ENCODE measurements at places on chromosomes 11 and 22.

DNA sequence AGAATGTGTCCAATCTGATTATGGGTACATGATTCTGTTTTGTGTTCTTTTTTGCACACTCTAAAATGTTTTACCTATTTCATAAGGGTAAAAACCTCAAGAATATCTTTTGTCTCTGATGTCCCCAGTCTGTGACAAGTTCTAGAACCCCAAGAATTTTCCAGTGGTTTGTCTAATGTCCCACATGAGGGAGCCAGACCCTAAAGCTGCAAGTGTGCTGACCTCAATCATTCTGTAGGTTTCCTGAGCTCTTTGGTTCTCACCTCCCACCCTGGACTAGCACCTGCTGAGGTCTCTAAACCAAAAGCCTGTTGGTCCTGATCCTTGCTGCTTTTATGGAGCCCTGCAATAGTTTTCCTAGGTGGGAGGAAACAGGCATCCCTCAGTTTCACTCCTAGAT is 149.8 kb upstream of the MPPED2 start:
- no peak for DNase-seq

DNA sequence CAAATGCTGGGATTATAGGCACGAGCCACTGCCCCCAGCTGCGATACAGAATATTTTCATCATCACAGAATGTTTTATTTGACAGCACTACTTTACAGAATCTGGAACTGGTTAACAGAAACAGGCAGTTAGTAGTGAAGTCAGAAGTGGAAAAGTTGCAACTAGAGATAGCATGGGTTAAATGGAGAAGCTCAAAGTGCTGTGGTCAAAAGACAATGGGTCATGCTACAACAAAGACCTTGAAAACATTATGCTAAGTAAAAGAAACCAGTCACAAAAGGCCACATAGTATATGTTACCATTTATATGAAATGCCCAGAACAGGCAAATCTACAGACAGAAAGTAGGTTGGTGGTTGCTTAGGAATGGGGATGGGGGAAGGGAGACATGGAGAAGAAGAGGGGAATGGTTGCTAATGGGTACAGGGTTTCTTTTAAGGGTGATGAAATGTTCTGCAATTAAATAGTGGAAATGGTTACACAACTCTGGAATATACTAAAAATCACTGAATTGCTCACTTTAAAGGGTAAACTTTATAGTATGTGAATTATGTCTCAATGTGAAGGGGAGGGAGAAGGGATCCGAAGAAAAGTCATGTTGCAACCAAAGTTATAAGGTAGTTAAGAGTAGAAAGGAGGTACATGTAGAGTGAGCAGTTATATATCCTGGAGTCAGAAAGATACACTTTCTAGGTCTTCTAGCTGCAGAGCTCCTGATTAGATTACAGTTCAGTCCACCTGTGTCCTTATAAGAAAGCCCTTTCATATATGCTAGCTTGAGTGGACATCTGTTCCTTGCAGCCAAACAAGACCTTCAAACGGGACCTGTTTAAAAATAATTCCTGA is 46.3 kb upstream of the RAPSN start:
- no peak for DNase-seq

DNA sequence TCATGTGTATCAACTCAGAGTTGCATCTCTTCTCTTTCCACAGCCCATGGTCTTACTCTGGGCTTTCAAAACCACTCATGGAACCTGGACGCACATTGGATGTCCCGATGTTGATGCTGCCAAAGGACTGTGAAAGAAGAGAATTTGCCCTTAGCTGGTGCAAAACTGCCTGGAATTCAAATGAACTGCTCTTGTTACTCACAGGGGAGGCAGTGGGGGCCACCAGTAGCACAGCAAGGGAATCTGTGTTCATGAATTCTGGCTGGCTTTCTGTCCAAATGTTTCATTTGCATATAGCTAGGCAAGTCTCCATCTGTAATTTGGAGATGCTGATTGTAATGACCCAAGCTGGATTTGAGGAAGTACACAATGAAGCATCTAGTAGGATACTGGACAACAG is 24.9 kb downstream of the LMO2 start:
- DNase-seq = no peak

- no peak for DNase-seq
Observed at GRCh38 chr22:44311855-44312170, 938 bp downstream of the SHISAL1 start.

- DNase-seq = no peak
Observed at GRCh38 chr11:112266410-112266778, 5.7 kb upstream of the PLET1 start.

DNA sequence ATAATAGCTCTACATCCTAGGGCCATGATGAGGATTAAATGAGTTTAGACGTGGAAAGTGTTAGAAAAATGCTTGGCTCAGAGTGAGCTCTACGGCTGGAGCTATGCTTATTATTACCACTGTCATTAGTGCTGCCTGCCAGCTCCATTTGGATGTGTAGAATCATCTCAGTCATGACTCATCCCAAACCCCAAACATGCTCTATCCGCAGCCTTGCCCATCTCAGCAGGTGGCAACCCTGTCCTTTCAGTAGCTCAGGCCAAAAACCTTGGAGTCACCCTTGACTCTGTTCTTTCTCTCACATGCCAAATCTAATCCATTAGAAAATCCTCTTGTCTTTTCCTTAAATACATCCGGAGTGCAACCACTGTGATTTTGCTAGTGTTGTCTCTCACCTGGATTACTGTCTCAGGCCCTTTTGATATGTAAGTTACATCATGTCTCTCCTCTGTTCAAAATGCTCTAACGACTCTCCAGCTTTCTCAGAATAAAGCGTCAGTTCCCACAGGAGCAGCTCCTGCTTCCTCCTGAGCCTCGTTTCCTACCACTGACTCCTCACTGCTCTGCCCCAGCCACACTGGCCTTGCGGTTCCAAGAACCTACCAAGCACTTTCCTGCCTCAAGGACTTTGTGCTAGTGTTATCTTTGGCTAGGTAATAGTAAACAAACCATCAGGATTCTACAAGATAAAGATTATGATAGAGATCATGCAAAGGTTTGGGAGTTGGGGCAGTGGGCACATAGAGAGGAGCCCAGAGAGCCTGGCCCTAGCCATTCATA is 10.5 kb upstream of the CHRM1 start:
- no peak for DNase-seq

DNA sequence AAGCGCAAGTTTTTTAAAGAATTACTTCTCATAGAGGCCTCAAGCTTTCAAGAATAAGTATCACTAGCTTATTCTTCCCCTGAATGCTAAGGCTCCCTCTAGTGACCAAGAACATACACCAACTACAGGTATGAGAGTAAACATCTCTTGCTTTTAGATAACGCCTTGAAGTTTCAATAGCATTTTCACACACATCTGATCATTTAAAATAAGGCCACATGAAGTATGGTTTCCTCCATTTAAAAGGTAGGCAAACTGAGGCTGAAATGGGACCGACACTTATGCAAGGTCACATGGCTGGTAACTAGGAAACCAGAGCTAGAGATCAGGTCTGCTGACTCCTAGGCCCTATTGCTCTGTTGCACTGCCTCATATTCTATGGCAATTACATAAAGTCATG is 66.5 kb downstream of the CCDC34 start:
- DNase-seq = no peak

- DNase-seq = no peak
Observed at GRCh38 chr11:123384116-123384515, 46.0 kb upstream of the GRAMD1B start.

DNA sequence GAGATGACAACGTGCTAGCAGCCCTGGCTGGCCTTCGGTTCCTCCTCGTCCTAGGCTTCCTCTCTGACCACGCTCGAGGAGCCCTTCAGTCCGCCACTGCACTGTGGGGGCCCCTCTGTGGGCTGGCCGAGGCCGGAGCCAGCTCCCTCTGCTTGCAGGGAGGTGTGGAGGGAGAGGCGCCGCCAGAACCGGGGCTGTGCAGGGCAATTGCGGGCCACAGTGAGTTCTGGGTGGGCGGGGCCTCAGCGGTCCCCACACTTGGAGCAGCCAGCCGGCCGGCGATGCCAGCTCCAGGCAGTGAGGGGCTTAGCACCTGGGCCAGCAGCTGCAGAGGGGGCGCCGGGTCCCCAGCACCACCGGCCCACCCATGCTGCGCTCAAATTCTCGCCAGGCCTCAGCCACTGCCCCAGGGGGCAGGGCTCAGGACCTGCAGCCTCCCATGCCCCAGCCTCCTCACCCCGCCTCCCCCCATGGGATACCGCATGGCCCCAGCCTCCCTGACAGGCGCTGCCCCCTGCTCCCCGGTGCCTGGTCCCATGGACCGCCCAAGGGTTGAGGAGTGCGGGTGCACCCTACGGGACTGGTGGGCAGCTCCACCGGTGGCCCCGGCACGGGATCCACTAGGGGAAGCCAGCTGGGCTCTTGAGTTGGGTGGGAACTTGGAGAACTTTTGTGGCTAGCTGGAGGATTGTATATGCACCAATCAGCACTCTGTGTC is 399.4 kb downstream of the LUZP2 start:
- no peak for DNase-seq

DNA sequence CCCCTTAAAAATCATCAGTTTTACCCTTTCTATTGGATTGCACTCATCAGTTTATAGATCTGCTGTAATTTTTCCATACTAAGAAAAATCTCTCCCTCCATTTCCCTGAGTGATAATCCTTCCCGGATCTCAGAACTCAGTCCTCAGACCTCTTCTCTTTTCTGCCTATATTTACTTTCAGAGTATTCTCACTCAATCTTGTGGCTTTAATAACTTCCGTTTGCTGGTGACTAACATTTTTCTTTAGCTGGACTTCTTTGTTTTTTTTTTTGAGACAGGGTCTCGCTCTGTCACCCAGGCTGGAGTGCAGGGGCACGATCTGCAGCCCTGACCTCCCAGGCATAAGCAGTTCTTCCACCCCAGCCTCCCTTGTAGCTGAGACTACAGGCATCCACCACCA is 10.4 kb downstream of the ATXN10 start:
- no peak for DNase-seq

DNA sequence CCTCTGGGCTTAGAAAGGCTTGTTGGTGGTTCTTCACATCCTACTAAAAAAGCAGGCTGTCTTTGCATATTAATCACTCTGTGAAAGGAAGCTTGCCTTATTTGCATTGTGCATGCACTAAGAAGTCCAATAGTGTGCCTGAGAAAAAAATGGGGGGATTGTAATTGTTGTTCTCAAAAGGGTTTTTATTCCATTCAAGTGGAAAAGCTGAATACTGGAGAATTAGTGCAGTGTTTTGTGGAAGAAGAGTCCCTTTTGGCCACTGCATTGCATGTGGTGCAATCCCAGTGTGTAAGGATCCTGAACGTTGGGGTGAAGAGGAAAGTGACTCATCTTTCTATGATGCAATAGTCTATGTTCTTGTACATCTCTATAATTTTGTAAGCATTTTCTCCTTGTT is 16.5 kb downstream of the NCAM1 start:
- no peak for DNase-seq

- no peak for DNase-seq
Observed at GRCh38 chr11:68741463-68741862, 9.9 kb downstream of the TESMIN start.

DNA sequence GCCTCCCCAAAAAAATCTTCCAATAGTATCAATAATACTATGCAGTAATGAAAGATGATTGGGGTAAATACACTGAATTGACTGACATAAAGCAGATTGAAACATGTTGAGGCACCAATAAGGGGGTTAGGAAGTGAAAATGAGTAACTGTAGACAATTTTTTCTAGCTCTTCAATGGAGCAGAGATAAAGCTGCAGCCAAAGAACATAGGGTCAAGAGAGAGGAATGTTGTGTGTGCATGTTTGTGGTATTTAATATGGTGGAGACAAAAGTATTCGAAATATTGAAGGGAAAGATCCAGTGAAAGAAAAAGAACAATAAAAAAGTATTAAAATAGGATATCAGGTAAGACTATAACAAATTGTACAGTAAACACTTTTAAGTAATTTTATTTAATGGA is 450.0 kb upstream of the CCDC179 start:
- no peak for DNase-seq

- peak; percentile 19 for DNase-seq
Observed at GRCh38 chr22:44702479-44703198, 635 bp downstream of the PRR5 start.

DNA sequence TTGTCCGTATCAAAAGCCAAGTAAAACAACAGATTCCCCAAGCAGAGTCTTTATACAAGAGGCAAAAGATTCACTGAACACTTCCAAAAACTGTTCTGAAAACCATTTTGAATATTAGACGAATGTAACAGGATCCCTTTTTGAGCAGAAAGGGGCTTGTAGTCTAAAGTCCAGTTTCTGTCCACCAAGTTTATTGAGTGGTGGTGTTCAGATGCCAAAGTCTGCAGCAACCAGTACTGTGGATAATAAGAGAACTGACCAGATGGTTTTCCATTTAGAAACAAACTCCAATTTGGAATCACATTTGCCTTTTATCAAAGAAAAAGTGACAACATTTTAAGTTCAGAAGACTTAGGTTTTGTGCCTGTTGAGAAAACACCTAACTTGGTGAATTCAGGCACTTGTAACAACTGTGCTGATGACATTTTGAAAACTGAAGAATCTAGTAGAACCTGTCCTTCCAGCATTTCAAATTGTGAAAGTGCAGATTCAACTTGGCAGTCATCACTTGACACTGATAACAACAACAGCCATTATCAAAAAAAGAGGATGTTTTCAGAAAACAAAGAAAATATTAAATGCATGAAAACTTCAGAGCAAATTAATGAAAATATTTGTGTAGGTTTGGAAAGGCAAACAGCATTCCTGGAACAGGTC is 217.1 kb downstream of the CSNK2A3 start:
- DNase-seq = no peak

DNA sequence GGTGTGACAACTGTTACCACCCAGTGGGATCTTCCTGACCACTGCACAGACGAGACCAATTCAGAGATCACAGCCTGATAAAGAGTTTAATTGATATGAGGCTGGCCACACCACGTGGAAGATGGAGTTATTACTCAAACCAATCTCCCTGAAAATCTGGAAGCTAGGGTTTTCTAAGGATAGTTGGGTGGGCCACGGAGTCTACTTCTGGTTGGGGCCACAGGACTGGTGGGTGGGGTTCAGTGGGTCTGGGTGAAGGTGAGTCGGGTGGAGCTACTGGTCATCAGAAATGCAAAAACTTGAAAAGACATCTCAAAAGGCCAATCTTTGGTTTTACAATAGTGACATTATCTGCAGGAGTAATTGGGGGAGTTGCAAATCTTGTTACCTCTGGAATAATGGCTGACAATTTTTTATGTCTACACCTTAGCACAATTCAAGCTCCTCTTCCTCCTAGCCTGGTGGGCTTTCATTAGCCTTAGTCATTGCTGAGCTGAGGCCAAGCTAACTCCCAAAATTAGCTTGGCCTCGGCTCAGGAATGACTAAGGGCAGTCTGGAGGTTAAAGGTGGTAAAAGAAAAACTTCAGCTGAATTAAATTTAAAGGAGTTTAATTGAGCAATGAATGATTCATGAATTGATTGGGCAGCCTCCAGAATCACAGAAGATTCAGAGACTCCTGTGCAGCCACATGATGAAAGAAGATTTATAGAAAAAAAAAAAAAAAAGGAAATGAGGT is 13.1 kb downstream of the C11orf96 start:
- no peak for DNase-seq

All from activated T-helper 2 cell treated with anti-CD3 and anti-CD28 coated beads, Interferon-gamma antibody, Interleukin-2, Interleukin-4, amounts not matched to agents 10 μg/mL and 5 μg/mL and 100 μg/mL, durations not matched to agents 14 hours and 24 hours and 36 hours (primary cell).